Right ventricle myocardium inferior (tissue), 1 donor: ENCODE measurements at places on chromosomes 4 and X. TPM values are rescaled to one million over a fixed set of nuclear protein-coding genes. Genes with fewer than 3 reads are reported as not detected.

DNA sequence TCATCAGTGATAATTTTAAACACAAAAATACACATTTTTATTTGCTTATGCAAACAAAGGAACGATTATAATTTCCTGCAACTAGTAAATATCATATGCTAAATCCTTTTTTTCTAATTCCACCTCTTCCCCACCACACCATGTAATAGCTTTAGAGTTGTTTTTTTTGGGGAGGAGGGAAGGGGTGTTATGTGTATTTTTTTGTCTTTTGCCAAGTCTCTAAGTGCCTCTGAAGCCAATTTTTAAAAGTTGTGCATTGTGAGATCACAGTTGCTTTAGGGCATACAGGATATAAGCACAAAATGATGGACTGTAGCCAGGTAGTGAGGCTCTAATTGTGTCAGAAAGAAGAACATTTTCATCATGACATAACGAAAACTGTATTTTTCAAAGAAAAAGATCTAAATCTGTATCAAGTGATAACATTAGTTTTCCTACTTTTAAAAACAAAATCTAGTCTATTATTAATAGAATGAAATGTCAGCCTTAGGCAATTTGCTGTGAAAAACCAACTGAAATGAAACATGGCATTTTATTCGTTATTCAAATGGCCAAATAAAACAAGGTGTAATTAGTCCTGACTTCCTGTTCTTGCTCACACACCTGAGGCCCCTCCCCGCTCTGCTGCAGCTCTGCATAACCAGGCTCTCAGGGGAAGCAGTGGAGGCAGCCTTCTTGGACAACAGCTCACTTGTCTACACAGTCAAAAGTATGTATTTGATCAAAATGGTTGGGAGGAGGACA lies 157.4 kb downstream of the PALLD start:
- no peak for DNase-seq

DNA sequence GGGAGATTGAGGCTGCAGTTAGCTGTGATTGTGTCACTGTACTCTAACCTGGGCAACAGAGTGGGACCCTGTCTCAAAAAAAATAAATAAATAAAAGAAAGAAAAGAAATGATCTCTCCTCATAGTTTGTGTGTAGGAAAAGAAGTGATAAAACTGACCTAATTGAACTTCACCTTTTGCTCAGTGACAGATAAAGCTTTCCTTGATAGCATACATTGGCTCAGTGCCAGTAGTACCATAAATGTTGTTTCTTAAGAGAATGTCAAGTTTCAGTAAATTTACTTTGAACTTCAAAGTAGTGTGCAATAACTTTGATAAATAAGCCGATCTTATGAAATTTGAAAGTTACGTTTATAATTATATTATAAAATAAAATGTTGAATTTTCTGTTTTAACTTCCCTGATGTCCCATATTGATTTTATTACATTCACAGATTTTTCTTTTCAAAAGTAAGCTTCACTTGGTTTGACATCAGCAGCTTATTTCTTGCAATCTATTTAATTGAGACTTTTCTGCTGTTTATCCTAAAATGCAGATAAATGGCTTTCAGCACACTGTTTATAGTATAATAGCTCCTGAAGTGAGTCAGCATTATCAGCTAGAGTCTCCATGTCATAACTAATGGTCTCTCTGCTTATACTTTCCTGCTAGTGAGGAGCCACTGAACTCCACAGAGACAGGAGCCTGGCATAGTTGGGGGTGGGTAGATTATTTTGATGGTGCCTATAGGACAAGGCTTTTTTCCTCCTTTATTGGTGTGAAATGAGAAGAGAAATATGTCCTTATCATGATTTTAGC lies 330.1 kb downstream of the BMPR1B start:
- no peak for DNase-seq

DNA sequence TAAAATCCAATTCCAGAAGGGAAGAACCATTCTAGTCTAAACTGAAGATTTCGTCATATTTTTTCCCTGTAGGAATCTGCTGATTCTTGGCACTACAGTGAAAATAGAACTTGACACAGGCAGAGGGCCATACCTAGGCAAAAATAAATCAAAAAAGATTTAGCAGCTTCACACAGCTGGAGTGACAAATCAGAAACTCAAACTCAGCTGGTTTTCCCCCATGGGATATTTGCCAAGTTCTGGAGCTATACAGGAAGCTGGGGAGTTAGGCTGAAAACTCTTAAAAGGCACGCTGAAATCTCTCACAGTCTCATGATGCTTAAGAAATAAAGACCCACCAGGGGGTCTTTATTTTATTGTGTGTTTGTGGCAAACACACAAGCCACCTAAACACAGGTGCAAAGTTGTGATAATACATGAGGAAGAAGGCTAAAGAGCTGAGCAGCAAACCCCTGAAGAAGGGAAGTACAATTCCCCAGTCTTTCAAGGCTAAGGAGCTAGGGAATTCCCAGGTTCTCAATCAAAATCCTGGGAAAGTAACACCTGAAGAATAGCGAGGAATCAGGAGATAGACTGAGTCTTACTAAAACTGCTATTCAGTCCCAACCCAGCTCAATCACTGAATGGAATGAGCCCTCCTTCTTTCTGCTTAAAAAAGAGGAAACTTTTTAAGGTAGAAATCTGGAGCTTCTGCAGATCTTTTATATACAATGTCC lies 32.1 kb upstream of the BEND2 start:
- no peak for DNase-seq

GRCh38 chrX:9845578-9845952 lies 59.3 kb downstream of the SHROOM2 start:
- DNase-seq, result no peak

The ERVMER34-1 gene
- 5.3 TPM for total RNA-seq

The PDCL2 gene
- total RNA-seq, result not detected

DNA sequence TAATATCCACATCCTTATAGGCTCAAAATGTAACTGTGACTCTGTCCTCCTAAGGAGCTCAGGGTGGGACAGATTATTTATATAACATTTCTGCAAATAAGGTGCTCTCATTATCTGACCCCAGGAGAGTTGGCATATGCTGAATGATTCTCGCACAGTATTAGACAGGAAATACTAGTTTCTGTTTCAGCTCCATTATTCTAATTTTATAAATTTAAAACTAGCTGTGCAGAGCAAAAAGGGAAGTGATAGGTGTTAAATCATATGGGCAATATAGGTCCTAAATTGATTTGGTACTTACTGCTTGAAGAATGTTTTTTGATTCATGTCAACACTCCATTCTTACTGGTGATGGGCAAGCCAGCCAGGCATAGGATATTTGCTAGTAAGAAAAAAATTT lies 141.5 kb downstream of the GLRA2 start:
- no peak for DNase-seq

DNA sequence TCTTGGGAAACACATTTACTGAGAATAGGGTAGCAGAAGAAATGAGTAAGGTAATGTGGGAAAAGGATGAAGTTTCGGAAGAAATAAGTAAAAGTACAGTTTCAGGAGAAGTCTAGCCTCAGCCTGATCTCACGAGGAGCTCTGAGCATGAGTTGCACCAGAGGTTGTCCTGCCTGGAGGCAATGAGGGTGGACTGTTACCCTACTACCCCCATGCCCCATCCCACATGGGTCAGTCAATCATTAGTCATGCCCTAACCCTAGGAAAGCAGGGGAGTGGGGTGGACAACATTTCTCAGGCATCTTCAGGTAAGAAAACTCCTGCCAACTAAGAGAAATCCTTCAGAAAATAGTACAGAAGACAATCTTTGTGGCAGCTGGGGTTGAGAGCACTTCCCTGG lies 35.1 kb downstream of the HS3ST1 start:
- no peak for DNase-seq

The COX7B2 gene
- total RNA-seq, result not detected

DNA sequence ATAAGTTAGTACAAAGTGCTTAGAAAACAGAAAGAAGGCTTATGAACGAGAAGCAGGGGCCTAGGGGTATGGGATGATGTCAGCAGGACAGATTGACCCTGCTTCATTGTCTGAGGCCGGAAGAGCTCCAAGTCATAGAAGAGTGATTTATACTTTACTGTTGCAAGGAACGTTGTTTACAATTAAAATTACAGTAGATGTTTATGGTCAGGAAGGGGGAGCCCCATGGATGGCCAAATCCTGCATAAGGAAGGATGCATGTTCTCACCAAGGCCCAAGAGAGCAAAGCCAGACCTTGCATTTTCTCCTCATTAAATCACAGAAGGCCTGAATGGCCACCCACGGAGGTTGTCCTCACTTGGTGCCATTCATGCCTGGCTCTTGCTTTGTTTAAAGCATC lies 115.3 kb downstream of the LDB2 start:
- DNase-seq, result no peak

- DNase-seq, result no peak
Measured at GRCh38 chr4:164617426-164617825, 136.5 kb upstream of the SMIM31 start.

DNA sequence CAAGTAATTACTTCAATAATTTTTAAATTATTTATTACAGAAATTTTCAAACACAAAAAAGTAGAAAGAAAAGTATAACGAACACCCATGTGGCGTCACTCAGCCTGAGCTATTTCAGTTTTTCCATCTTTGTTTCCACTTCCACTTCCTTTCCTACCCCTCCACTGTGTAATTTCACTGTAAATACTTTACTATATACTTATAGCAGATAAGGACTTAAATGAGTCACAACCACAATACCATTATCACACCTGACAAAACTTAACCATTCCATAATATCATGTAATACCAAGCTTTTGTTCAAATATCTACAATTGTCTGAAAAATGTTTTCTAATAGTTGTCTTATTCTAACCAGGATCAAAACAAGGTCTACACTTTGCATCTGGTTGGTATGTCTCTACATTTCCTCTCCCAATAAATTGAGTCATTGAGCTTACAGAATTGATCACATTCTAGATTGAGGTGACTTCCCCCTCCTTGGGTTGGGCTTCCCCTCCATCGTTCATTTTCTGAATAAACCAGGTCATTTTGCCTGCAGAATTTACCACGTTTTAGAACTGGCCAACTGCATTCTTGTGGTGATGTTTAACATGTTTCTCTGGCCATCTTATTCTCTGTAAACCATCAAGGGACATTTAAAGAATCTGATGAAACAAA lies 48.7 kb downstream of the ATP10D start:
- DNase-seq, result no peak
